Hepatic stellate cell (primary cell): ENCODE measurements at places on chromosomes 16 and 17.

DNA sequence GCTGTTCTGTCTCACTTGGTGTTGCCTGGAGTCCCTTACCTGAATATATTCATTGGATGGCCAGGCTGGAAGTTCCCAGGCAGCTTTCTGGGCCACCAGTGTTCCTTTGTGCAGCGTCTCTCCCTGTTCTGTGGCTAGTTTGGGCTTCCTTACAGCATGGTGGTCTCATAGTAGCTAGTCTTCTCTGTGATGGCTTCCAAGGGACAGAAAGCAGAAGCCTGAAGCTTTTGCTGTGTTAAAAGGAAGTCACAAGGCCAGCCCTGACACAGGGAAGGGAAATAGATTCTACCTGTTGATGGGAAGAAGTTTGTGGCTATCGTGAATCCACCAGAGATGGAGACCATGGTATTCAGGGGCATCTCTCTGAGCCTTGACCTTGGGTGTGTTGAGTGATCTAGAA, 34.6 kb downstream of the PLCG2 start:
- DNase-seq: no peak

- no peak for DNase-seq
Observed at GRCh38 chr17:76498876-76499251, 2.4 kb downstream of the RHBDF2 start.

DNA sequence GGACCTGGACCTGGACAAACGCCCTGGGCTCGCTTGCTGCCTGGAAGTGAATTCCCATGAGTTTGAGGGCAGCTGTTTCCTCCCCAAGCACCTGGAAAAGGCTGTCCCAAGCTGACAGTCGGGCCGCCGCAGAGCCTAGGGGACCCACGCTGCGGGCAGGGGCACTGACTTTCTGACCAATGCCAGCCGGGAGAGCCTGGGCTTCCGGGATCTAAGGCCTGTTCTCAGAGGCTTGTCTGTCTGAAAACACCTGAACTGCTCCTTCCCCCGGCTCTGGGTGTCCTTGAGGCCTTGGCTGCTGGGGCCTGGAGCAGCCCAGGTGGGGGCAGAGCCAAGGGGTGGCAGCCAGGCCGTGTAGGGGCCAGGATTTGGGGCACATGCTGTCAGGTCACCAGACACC, 72.6 kb downstream of the LMF1 start:
- no peak for DNase-seq

DNA sequence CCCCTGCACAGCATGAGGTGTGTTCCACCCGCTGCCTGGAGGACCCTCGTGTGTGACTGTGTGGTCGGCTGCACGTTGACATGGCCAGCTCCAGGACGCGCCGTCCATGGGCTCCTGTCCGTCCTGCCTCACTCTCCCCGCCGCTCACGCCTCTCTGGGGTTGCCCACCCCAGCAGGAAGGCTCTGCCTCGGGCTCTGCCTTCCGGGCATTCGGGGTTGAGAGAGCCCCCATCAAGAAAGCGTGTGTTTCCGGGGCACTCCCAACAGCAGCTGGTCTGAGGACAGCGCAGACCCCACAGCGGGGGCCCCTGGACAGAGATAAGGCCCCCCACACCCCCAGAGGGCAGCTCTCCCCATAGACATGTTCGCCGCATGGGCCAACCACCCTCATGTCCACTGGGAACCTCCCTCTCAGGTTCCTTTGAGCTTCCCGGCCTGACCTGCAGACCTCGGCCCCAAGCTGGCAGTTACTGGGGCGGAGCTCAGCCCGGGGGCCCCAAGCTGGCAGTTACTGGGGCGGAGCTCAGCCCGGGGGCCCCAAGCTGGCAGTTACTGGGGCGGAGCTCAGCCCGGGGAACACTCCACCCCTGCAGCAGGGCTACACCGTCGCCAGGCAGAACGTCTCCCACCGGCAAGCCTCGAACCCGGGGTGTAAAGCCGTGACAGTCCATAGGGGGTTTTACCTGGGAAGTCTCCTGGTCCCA, 8.4 kb upstream of the PIEZO1 start:
- DNase-seq: no peak

- DNase-seq: no peak
Observed at GRCh38 chr17:37492167-37492566, 2.5 kb downstream of the DUSP14 start.

DNA sequence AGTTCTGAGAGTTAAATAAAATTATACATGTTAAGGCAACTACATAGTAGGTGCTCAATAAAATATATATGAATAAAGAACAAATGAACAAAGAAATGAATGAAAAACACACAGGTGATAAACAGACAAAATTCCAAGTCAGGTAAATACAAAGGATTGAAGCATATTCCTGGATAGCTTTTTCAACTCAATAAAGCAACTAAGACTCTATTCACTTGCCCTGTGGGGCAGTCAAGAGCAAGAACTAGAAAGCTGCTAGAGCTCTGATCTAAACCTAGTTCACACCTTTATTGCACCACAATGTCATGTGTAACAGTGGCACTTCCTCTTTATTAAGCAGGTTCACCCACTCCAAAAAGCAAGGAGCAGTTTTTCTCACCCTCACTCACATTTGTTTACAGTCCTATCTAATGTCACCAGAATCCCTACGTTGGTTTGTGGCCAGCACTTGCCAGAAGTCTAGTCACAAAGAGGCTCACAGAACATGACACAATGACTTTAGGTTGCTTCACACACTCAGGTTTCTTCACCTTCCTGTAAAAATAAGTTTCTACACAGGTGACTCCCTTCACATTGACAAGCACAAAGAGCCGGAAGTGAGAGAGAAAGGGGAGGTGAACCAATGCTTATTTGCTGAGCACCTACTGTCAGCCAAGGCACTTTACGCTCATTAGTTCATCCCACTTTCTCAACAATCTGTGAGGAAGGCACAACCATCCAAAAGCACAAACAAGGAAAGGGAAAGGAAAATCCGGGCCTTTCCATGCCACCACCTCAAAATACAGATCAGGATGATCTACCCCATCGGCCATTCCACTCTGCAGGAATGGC, 70.8 kb downstream of the XPO6 start:
- DNase-seq: no peak

GRCh38 chr17:12545877-12546513, 119.7 kb upstream of the MYOCD start:
- peak; percentile 58 for DNase-seq

GRCh38 chr17:43720311-43721060, 38.1 kb downstream of the SOST start:
- peak; percentile 72 for DNase-seq
